ENCODE measurements at places on chromosomes 7 and 10.

DNA sequence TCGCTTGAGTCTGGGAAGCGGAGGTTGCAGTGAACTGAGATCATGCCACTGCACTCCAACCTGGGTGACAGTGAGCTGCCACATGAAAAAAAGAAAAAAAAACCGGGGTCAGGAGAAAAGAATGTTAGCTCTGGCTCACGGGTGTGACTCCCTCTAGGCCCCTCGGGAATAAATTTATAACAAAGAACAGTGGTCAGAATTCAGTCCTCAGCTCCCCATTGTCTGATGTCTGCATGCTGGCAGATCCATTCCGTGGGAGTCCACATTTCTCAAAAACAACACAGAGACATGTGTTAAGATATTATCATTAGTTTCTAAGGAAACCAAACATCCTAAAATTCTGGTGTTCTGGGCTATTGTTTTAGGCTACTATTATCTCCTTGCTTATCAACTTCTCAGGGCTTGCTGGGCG lies 90.6 kb downstream of the MARCHF5 start:
- no peak for DNase-seq

- no peak for DNase-seq
These were observed 15.4 kb downstream of the AHCYL2 start for GRCh38 chr7:129240119-129240820.

DNA sequence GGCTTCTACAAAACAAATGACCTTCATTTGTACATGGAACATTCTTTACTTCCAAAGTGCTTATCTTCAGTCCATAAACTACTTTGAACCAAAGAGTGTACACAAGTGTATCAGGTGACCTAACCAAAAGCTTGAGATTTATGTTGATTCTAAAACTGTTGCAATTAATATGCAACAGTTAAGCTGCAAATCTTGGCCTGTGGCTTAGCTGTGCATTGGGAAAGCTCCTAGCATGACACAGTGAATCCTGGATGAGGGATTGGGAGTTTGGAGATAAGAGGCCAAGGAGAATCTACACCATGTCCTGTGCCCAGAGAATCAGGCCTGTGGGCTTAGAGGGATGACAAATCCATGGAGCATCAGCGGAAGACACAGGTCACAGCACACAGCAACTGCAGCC lies 105.2 kb upstream of the GSDME start:
- DNase-seq: no peak

GRCh38 chr10:114087655-114088054 lies 44.0 kb downstream of the ADRB1 start:
- peak; percentile 15 for DNase-seq

- DNase-seq: no peak
These were observed 158.2 kb upstream of the PRKCQ start for GRCh38 chr10:6738112-6738768.

GRCh38 chr7:87032604-87033339 lies 26.7 kb downstream of the ELAPOR2 start:
- DNase-seq: no peak

DNA sequence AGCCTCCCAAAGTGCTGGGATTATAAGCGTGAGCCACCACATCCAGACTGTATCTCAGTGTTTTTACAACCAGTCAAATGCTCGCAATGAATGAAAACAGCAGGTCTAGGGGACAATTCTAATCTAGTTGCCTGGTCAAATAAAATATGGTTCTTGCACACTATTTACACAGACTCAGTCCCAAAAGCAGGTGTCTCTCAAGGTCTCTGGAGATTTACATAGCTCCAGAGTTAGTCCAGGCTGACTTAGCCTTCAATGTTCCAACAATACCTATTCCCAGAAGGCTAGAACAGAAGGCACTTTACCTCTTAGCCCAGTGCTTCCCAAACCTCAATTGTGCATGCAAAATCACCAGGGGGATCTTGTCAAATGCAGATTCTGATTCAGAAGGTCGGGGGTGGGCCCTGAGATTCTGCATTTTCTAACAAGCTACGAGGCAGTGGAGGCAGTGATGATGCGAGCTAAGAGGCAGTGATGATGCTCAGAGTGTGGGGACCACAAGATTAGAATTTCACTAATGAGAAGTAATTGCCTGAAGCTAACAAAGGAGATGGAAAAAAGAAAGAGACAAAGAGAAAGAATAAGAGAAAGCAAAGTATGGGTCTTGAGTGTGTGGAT lies 6.4 kb downstream of the KIAA1549 start:
- no peak for DNase-seq

DNA sequence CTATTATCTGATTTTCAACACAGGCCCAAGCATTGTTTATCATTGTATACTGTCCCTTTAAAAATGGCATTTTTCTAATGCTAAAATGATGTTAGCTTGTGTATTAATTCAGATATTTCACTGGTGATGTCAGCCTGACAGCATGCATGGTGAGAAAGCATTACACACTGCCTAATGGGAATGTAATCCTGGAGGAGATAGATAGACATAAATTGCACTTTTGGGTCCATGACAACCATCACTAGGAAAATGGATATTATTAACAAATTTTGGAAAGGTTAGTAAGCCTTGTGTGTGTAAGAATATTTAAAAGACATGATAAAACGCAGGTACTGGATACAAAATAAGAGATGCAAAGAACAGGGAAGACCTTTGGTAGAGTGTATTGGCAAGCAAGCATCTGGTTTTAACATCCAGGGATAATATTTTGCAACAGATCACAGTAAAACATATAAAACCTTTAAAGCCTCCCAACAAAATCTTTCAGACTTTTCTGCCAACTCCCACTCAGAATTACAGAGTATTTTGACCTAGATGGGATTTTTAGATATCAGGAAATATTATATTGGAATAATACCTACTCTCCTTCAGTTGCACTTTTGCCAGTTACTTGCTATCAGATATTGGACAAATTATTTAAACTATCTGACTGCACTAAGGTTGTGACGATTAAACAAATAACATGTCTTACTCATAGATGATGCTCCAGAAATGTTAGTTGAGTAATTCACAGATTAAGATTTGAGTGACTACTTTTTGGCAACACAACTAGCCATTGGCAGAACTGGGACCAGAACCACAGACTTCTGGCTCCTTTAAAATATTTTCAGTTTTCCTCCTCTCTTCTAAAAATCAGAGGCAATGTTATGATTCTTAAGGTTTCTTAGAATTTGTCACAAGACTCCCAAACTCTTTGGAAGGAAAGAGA lies 291.6 kb upstream of the SEMA3C start:
- DNase-seq: no peak

DNA sequence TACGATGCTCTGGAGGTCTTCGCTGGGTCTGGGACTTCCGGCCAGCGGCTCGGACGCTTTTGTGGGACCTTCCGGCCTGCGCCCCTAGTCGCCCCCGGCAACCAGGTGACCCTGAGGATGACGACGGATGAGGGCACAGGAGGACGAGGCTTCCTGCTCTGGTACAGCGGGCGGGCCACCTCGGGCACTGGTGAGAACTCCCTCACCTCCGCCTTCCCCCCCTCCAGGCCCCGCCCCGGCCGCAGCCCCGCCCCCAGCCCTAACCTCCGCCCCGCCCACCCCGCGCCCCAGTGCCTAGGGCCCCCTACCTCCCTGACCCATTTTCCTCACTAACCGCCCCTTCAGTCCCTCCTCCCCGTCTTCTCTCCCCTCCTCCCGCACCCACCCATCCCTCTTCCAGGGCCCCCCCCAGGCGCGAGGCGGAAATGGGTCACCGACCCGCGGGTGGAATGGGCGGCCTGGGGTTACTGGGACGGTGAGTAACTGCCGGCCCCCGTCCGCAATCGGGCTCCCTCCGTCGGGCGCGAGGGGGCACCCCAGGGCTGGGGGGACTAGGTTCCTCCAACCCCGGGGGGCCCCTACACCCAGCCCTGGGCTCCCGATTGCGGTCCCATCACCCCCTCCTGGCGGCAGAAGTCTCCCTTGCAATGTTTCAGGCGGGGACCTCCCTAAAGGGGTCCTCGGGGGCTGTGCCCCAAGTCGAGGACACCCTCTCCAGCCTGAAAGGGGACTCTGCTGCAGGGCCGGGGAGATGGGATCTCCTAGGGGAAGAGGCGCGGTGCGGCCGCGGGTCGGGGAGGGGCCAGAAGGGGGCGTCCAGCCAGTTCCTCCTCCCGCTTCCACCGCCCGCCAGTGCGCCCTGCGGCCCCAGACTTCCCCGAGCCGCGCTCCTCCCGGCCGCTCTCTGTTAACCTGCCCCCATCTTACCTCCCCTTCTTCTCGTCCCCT lies 2.1 kb downstream of the PCOLCE start:
- DNase-seq: peak; percentile 70

DNA sequence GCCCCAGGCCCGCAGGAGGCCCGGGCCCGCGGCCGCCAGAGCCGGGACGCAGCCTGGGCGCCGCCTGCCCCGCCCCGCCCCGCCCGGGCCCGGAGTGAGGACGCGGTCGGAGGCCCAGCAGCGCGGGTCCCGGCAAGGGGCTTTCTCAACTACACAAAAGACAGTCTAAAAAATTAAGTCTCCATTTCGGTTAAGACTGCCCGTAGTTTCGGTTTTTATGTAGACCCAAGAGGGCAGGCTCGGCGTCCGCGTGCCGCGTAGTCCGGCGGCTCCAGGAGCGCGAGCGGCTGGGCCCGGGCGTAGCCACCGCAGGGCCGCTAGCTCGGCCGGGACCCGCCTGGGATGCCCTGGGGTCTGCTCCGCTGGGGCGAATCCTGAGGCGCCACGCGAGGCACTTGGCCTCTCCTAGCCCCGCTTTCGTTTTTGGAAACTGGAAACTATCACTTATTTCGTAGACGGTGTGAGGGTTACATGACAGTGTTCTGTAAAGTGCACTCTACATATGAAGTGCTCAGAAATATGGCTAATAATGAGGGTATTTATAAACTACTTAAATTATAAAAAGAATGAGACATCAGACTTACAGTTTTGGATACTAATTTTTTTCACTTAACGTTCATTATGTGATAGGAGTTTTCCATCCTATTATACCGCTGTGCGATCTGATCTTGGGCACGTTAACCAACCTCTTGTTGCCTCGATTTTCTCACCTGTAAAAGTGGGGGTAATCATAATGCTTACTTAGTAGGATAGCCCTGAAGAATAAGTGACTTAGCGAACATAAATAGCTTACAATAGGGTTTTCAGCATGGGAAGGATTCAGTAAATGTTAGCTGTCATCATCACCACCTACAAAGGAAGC lies 573 bp downstream of the BLVRA start:
- peak; percentile 32 for DNase-seq

GRCh38 chr10:13511409-13511808 lies 17.4 kb downstream of the BEND7 start:
- no peak for DNase-seq

DNA sequence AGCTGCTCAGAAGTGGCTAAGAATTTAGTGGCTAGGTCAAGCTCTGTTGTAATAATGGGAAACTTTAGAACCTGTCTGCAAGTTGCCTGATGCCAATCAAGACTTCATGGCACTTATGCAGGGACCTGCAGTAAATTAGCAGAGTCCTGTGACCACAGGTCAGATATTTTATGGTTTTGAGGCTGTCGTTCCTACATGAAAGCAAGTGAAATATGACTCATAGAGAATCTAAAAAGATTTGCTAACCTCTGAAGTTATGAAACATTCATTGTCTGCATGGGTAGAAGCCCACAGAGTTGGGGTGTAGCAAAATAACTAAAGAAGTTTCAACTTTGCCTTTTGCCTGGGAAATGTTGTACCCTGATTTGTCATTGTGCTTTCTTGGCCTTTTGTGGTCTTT lies 32.3 kb downstream of the SLC39A12 start:
- DNase-seq: no peak

- DNase-seq: no peak
These were observed 134.2 kb upstream of the KCNMA1 start for GRCh38 chr10:77771851-77772250.

DNA sequence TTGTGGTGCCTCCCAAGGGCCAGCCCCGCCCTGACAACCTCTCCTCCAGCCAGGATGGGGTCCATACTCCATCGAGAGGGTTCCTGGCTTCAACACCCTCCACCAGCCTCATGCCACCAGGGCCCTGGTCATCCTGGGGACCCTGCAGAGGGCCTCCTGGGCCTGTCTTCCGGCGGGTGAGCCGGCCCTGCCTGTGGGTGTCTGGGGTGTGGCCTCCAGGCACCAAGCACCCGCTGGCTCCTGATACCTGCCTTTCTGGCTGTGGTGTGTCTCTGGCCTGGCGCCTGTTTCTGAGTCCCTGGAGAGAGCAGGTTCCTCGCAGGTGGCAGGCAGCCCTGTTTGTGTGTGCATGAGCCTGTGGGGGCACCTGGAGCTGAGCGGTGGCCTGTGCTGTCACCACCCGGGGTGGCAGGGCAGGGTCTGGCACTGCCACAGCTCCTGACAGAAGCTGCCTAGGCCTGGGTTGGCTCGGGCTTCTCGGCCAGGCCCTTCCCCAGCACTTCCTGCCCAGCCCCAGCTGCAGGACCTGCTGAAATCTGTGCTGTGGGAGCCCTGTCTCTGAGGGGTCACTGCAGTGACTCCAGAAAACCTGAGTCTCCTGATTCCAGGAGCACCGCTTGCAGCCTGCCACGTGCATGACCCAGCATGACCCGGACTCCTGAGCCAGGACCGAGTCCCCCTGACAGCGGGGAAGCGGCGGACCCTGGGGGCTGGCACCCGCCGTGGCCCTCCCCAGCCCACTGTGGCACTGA lies 18.4 kb downstream of the ADAM8 start:
- no peak for DNase-seq

GRCh38 chr10:27479016-27479415 lies 25.1 kb upstream of the RAB18 start:
- DNase-seq: no peak

DNA sequence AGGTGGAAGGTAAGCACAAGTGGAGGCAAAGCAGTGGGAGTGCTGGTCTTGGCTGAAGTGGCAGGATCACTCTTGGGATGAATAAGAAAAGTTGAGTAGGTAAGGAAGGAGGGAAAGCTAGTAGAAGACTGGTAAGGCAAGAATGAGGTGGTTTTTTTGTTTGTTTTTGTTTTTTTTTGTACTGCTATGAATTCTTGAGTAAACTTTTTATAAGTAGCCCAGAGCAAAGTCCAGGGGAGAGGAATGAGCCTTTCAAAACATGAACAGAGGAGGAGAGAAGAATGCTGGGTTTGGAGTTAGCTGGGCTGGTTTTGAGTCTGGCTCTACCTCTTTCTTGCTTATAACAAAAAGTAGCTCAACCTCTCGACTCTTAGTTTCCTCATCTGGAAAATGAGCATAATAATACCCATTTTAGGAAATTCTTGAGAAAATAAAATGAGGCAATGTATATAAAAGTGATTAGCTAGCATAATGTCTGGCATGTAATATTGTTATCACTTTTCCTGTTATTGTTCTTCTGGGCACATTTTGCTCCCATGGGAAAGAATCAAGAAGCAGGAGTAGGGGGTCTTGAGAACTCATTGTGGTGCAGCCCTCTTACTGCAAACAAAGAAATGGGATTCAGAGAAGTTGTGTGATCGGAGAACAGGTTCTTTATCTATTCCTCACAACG lies 24.1 kb upstream of the LRRC17 start:
- DNase-seq: no peak

- no peak for DNase-seq
These were observed 117.6 kb downstream of the SEM1 start for GRCh38 chr7:96591900-96592676.

All from SK-MEL-5 (cell line).